Hypothalamus (tissue), 51 donors: ENCODE measurements at places on chromosomes 2 and 18.

DNA sequence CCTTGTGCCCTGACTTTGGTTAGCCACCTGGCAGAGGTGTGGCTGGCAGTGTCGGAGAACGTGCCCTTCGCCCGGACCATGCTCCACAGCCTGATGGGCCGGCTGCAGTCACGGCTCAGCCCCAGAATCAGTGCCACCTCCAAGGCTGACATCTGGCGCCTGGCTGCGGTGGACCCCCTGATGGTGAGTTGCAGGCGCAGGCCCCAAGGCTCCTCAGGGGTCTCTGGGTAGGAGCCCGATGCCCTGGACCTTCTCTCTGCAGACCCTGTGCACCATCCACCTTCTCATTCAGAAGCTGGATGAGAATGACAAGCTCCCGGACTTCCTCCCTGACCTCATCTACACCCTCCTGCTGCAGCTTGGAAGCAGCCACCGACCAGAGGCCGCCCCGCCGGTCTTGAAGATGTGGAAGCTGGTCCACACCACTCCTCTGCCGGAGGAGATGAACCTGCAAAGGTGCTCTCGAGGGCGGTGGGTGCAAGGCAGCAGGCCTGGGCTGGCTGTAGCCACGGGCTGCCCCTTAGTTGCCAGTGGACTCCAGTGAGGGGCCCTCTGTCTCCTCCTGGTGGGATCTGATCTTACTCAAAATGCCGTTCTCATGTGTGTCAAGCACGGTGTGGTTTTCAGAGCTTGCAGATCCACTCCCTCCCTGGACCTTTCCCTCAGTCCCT, 32.1 kb downstream of the HJURP start:
- no peak for DNase-seq

- no peak for DNase-seq
Measured at GRCh38 chr18:74892066-74892627, 294.5 kb downstream of the ZNF407 start.

DNA sequence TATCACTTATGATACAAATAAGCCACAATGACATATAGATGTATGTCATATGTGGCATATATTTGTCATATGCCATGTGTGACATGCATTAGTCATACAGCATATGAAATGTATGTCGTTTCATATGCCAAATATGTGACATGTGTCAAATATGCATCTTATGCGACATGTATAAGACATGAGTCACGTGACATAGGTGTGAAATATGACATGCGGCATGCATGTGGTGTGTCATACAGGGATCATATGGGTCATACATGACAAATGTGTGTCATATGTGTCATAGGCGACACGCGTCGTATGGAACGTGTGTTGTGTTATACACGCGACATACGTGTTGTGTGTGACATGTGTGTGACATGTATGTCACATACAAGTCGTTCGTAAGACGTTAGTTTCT, 2154.0 kb upstream of the PIK3C3 start:
- DNase-seq: no peak

DNA sequence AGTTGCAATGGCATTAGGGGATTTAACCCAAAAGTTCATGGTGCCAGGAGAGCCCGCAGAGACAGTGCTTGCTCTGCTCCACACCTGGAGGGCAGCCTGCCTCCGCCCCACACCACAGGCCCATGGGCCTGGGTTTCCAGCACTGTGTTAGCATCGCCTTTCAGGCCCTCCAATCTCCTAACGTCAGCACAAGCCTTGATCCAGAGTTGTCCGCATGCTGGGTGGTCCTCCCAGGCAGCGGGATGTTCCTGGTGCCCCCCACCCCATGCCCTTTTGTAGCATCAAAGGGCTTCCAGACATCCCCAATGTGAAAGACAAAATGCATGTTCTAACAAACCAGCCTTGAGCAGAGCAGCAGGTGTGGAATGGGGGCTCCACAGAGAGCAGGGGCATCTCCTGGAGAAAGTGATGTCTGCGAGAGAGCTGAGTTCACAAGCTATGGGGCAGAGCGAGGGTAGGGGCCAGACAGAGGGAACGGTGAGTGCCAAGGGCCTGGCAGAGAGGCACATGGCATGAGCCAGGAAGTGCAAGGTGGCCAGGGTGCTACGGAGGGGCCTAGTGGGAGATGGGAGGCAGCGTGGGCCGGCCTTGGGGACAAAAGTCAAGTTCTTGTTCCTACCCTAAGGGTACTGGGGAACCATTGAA, 119.2 kb downstream of the CYP26B1 start:
- no peak for DNase-seq

DNA sequence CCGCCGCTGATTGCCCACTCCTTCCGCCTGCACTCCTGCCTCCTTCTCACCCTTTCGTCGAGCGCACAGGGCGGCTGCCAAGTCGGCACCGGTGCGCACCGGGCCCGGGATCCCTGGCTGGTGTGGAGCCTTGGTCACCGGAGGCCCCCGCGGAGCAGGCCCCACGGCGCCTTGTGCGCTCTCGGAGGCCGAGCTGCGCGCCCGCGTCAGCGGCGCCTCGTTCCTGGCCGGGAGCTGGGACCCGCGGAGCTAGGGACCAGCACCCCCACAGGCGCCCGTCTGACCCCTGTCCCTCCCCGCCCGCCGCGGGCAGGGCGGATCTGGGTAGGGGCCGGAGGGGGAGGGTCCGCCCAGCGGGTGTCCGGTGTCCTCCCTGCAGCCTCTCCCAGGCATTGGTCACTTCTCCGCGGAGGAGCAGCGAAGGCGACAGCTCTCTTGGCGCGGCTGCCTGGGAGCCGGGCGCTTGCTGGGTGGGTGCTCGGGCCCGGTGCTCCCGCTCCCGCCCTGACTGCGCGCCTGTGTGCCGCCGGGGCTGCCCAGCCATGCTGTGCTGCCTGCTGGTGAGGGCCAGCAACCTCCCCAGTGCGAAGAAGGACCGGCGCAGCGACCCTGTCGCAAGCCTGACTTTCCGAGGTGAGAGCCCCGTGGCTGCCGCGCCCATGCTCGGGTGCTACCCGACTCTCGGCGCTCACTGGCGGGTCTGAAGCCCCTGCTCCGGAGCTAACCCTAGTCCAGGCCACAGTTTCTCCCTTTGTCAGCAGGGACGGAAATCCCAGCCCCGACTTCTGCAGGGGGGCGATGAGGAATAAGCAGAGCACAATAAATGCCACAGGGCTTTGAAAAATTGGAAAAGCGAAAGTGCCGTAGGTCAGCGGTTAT, 13.2 kb downstream of the DYSF start:
- no peak for DNase-seq

DNA sequence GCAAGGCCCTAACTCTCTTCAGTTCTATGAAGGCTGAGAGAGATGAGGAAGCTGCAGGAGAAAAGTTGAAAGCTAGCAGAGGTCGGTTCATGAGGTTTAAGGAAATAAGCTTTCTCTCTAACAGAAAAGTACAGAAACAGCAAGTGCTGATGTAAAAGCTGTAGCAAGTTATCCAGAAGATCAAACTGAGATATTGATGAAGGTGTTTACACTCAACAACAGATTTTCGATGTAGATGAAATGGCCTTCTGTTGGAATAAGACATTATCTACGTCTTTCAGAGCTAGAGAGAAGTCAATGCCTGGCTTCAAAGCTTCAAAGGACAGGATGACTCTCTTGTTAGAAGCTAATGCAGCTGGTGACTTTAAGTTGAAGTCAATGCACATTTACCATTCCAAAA, 87.4 kb downstream of the PDCL3 start:
- no peak for DNase-seq

DNA sequence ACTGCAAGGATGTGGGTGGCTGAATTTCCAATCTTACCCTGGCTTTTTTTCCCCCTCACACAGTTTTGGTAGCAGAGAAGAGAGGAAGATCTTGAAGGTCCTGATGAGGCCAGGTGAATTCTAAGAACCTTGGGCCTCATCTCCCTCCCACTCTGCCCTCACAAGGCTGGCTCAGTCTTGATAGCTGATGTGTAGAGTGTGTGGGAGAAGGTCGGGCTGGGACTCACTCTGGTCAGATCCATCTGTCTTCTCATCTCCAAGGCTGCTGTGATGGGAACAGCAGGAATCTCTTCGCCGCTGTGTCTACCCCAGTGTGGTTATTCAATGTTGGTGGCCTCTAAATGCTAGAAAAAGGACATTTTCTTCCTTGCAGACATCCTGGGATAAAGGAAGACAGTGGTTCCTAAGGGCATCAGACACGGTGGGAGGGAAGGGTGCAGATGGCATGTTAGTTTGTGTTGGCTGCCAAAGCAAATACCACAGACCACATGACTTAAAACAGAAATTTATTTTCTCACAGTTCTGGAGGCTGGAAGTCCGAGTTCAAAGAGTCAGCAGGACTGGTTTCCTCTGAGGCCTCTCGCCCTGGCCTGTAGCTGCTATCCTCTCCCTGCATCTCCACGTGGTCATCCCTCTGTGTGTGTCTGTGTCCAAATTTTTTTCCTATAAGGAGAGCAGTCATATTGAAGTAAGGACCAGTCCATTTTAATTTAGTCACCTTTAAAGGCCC, 37.6 kb upstream of the MGAT4A start:
- DNase-seq: no peak

GRCh38 chr2:6010163-6010562, 318.0 kb downstream of the SOX11 start:
- no peak for DNase-seq

DNA sequence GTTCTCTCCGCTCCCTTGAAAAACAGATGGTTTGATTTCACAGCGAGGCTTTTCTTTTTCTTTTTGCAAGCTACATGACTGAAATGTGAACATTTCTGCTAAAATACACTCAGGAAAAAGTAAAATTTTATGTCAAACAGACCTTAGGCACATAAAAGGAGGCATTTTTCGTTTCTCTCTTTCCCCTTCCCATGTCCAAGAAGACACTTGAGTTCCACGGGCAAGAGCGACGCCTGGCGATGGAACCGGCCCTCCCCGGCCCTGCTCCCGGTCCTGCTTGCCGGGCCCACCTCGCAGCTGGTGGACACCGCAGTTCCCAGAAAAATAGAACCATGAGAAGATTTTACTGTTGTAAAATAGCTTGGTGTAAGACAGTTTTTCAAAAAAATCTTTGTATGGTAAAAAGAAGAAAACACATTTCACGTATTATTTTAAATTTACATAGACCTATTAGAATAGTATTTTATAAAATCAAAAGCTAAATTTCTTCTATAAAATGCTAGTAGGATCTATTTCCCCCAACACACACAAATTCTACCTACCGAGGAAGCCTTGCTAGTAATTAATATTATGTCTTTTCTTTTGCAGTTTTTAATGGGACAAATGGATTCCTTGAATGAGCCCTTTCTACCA, 2.3 kb upstream of the ALKAL2 start:
- peak; percentile 67 for DNase-seq

DNA sequence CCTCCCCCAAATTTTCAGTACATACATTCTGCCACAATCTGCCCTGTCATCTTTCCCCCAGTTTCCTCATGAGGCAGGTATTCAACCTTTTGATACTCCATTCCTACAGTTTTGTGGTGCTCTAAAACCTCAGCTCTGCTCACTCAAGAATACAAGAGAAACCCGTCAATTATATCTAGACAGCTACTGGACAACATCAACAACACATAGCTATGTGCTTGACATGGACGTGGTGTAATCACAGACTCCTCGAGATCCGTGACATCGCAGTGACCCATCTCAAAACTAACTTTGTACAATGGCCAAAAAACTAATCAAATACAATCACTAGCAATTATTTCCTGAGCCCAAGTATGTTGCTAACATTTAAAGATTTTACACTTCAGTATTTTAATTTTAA, 23.6 kb downstream of the WDSUB1 start:
- no peak for DNase-seq

DNA sequence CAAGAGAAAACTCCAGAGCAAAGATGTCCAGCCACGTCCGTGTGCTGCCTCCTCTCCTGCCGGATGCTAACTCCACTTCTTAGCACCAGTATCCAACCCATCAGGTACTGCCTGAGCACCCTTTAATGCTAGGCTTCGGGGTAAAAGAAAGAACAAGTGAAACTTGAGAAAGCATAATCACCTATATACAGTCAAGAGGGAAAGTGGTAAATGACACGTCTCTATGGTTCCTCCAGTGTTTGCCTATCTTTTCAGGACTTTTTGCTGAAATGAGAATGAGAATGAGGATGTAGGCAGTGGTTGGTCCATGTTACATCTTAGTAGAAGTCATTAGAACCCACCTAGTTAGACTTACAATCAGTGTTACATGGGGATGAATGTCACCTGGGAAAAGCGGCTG, 47.9 kb downstream of the EPHA4 start:
- no peak for DNase-seq

DNA sequence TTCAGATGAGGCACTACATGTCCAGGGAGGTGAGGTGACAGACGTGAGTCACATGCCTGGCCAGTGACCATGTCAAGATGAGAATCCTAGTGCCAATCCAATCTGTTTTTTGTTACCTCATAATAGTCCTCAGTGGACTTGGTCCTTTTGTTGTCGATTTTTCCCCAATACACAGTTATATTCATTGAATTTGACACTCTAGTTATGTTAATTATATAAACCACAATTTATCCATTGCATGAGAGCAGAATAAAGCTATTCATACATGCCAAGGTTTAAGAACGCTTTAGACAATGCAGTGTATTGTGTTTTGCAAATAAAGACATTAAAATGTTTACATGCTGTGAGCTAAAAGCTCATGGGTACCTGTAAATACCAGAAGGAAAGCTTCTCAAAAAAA, 21.6 kb upstream of the TMEFF2 start:
- no peak for DNase-seq

DNA sequence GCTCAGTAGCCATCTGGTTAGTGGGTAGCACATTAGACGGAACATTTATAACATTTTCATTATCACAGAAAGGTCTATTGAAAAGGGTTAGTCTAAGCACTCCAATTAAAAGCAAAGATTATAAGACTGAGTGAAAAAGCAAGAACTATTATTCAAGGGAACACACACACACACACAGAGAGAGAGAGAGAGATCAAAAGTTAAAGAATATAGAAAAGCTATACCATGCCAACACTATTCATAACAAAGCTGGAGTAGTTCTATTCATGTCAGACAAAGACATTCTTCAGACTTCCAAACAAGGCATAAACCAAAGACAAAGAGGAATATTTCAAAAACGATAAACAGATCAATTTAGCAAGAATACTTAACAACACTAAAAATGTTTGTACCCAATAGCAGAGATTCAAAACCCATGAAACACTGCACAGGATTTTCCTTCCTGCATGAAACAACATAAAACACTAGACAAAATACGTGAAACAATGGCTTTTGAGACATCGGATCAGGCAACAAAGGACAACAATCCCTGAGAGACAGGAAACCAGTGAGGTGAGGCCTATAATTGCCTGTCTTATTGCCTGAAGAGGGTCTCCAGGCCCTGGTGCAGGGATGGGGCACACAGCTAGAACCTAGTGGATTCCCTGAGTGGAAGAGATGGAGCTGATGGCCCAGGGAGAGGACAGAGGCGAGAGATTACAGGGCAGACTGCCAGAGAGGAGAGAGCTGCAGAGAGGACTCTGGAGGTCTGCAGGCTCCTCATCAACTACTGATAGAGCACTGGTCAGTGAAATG, 83.6 kb upstream of the NPAS2 start:
- no peak for DNase-seq

DNA sequence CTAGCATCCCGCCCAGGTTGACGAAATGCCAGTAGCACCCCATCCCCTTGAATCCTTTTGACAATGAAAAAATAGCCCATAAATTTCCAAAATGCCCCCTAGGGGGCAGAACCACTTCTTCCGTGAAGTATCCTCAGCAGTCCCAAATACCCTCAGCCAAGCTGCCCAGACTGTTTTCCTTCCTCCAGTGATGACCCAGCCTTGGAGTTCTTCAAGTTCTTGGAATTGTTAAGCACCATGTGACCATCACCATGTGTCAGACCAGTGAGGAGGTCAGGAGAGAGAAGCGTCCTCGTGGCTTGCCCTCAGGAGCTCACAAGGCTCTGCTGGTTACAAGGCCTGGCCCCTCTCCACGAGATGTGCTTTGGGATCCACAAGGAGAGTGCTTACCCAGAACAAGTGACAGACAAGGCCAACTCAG, 1.4 kb upstream of the SLC23A3 start:
- DNase-seq: no peak
